ENCODE measurements at places on chromosomes 16 and 17.

DNA sequence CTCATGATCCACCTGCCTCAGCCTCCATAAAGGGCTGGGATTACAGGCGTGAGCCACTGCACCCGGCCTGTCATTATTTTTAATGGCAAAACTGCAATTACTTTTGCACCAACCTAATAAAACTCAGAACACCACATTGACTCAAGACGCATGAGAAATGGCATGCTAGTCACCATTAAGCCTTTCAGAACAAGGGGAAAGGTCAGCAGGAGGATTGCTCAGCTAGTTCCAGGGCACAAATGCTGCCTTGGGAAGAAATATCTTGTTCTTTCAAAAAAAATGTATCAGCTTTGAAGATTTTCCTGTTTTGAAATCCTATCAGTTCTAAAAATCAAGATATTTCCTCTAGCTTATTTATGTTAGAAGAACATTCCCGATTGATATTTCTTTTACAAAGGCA, 32.4 kb upstream of the CDYL2 start:
- no peak for DNase-seq

- no peak for DNase-seq
These were observed 26.4 kb downstream of the KIFC3 start for GRCh38 chr16:57775661-57776469.

- no peak for DNase-seq
These were observed 95.5 kb downstream of the CCT6B start for GRCh38 chr17:34865716-34866115.

DNA sequence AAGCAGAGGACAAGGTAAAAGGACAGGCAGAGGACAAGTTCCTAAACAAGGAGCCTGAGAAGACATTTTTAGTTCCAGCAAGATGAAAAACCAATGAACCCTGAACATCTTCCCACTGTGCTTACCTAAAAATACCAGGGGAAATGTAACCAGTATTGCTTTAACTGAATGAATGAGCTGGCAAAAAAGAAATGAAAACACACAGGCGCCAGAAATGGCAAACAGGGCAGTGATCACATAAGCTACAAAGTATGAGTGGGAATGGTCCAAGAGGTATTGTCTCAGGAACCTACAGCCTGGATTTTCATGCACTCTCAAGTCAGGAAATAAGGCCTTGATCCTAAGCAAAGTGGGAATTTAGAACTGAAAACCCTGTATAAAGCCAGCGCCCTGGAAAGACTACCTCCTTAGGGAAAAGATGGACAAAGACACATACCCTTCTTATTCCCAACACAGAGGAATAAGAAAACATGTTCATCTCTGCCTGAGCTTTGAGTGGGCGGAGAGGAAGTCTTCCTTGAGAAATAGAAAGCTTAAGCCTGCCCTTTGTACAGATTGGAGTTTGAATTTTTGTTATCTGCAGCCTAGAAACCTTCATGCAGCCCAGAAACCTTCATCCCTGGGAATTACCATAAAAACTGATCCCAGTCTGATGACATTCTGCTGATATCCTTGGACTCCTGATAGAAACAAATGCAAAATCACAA, 2.1 kb downstream of the CMTM2 start:
- no peak for DNase-seq
